ENCODE measurements at places on chromosomes 7 and 10.
A peak's percentile ranks its signal among the peaks of the same experiment; 100 is the strongest.

GRCh38 chr7:134729895-134730294, 49.5 kb upstream of the CALD1 start:
- DNase-seq = no peak

DNA sequence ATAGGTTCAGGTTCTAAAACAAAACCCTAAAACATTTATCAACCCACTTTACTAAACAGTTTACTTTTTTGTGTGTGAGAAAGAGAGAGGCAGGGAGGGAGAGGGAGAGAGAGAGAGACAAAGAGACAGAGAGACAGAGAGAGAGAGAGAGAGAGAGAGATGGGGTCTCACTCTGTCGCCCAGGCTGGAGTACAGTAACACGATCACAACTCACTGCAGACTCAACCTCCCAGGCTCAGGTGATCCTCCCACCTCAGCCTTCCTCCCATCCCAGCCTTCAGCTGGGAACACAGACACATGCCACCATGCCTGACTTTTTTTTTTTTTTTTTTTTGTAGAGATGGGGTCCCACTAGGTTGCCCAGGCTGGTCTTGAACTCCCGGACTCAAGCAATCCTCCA, 52.9 kb downstream of the PARD3 start:
- DNase-seq = no peak

GRCh38 chr10:98748298-98748697, 301.6 kb upstream of the HPS1 start:
- no peak for DNase-seq

GRCh38 chr10:62327885-62328284, 46.3 kb upstream of the ZNF365 start:
- no peak for DNase-seq

DNA sequence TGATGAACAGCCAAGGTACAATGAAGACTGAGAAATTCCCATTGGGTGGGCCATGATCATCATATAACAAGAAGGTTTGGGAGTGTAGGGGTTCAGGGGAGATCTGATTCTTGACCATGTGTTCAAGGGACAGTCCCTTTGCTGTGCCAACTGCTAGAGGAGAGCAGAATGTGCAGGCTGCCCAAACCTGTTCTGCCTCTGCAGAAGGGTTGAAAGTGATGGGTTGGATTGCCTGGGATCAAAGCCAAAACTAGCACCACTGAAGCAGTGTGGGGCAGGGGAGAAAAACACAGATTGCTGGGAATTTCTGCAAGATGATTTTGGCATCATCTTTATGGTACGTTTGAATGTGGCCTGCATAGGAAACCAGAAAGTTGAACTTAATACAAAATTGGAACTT, 303.9 kb downstream of the OTUD1 start:
- no peak for DNase-seq

DNA sequence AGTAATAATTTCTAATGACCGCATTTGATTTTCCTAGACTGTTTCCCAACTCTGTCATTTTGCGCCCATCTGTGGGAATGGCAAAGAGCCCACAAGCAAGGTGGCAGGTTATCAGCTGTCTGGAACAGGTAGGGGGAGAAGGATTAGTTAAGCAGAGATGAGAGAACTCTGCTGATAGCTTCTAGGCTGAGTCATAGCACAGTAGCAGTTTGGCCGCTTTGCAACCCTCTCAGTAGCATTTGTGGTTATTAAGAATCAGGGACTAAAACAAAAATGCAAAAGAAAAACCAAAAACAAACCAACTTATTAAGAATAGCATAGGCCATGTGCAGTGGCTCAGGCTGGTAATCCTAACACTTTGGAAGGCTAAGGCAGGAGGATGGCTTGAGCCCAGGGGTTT, 602.7 kb upstream of the SORCS1 start:
- DNase-seq = no peak

- DNase-seq = no peak
Measured at GRCh38 chr10:28120043-28120749, 121.3 kb upstream of the ODAD2 start.

DNA sequence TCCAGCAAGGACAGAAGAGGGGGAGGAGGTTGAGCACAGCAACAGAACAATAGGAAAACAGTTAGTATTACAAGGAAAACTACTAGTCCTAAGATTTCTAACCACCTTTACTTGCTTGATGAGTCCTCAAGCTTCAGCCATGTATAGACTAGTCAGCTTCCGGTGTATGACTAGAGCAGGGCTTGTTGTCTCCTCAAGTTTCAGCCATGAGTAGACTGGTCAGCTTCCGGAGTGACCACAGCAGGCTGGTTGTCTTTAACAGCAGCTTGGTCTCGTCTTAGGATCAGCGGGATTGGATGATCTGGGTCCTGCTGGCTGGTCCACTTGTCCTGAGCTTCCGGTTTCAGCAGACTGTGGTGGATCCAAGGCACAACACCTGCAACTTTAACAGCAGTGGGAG, 10.6 kb upstream of the ZNF239 start:
- DNase-seq = no peak

GRCh38 chr7:6168477-6168868, 104.0 kb downstream of the CYTH3 start:
- DNase-seq = no peak

DNA sequence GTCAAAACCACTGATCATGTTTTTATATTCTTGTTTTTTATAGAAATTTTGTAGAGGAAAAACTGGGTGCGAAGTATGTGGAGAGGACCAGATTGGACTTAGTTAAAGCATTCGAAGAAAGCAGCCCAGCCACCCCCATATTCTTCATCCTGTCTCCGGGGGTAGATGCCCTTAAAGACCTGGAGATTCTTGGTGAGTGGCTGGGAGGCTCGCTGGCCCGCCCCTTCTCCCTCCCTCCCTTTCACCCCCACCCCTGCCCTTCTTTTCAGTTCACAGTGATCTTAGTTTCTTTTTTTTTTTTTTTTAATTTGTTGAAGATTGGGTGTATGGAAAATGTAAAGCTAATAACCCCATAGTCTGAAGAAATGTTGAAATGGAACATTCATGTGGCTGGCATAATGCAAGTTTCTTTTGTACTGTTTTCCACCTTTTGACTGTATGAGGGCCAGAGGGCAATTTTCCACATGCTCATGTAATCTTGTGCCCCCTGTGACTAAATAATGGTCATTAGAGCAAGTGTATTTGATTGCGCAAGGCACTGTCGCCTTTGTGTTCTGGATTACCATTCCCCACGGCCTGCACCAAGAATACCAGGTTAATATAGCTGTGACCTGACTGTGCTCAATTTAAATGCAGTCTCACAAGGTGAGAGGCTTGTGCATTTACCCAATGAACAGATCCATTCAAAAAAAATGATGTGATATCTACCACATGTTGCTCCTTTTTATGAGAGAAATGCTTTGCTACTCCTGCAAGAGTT, 77.7 kb downstream of the CDCA7L start:
- DNase-seq = no peak

DNA sequence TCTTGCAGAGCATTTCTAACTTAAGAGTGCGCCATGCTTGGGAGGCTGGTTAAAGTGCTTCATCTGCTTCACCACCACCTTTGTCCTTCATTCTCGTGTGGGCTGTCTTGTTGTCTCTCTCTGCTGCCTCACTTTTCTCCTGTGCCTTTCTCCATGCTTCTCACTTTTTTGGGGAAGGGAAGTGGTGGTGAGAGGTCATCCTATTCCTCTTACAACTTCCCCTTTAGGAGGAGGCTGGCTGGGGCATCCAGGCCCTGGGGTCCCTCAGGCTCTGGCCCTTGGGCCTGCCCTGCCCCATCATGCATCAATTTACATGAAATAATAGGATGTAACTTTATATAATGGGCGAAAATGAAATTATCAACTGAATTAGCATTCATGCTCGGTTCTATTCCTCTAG, 39.9 kb upstream of the PIP4K2A start:
- DNase-seq = no peak

- DNase-seq = no peak
Measured at GRCh38 chr10:132908621-132909295, 33.6 kb downstream of the CFAP46 start.

DNA sequence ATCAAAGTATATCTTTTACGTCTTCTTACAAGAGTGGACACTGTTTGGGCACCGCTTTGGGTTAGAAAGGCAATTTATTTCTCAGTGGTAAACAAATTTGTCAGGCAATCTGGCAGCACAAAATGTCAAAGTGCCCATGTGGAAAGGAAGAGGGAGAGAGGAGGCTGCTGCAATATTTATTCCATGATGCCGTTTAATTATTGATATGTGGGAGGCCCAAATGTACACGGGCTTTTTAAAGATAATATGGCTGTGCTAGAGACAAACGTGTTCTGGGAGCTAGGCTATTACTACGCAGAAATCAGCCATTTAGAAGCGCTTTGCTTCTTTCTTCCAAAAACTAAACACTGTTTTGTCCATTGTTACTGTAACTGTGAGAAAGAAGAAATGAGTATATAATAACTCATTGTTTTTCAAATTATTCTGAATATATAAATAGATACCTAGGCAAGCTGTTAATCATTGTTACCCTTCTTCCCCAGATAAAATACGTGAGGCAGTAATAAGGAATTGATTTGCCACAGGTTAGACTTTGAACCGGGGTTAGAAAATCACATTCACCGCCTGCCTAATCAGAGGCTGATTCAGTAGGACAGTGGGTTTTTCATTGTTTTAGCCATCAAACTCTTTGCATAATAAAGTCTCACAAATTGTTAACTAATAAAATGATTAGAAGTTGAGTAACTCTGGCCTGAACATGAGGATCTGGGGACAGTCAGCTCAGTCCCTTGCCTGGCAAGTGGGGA, 116.5 kb upstream of the FRMD4A start:
- DNase-seq = no peak

DNA sequence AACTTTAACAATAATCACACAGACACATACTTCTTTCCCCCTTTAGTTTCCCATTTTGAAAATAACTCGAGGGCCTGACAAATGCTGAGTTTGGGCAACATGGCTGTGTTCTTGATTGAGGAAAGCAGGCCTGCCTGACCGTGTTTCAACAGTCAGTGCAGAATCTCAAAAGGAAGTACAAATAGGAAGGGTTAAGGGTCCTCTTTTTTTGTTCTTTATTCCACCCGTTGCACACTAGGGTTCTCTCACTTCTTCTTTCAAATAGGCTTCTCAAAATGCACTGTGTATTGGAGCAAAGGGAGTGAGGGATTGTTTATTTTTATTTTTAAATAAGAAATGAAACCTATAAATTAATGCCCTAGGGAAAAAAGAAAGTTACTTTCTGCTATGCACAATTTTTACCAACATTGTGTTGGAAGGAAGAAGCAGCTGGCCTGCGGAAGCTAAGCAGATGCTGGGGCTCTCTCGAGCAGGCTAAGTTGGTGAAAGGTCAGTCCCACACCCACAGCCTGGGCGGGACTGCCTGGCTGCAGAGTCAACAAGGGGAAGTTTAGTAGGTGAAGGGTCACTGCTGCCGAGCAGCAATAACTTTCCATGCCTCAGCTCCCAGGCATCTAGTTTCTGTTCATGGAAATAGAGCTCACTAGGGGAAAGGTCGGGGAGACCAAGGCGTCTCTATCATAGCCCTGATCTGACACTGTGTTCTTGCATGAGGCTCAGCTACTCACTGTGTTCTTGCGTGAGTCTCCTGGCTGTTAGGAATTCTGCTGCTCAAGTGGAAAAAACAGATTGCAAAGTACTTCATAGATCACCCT, 12.2 kb upstream of the PDK4 start:
- DNase-seq = peak; percentile 95

DNA sequence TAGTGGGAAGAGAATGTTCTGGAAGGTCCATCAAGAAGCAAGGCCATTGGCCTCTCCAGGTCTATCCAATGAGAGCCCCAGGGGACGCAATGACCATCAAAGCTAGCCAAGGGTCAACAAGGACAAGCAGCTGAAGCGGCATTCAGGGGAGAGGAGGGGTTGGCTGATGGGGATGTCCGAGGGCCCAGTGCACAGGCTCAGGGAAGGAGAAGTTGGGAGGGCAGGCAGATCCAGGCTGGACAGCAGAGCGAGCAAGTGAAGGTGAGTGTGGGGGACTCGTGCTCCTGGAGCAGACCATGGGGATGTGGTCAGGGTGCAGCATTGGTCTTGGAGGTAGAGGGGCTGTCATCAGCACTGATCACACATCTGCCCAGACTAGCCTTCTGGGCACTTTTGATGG, 275.4 kb upstream of the TCERG1L start:
- DNase-seq = no peak

DNA sequence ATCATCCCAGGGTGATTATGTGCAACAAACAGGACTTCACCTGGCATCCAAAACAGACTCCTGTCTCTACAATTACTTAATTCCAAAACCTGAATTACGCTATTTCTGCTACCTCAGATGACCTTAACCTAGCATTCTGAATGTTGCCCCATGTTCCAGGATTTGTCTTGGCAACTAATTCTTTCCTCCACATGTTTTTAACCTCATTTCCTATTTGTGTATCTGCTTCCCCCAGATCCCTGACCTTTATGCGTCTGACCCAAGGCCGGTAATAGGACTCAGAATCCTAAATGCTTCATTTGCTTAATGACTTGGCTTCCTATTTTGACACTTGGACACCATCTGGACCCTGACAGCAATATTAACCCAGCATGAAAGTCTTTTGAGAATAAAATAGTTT, 8.7 kb upstream of the ING3 start:
- DNase-seq = no peak

DNA sequence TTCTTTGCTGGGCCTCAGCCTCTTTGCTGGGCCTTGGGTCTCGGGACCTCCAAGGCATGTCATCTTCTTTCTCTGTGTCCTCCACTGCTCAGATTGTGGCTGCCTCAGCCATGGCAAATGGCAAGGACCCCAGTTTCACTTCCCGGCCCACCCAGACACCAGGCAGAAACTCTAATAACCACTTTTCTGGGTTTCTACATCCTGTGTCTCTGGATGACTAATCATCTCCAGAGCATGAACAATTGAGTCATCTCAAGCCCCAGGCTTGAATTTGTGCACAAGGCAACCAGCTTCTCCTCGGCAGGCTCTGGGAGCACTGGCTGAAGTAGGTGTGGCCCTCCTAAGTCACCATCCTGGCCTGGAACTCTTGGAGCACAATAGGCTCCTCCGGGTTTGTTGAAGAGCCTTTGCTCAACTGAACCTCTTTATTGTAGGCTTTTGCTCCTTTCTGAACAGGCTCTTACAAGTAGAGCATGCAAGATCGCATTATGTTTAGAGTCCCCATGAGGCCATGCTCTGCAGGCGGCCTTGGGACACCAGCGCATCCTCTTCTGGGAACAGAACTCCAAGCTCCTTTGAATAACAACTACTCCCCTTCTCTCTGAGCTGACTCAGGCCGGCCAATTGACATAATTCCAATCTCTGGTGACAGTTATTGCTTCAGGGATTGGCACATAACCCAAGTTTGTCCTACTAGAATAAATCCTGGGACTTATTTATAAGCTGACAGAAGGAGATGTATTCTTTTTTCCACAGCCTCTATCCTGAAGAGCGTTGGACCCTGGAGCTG, 218.1 kb downstream of the WDR11 start:
- no peak for DNase-seq

DNA sequence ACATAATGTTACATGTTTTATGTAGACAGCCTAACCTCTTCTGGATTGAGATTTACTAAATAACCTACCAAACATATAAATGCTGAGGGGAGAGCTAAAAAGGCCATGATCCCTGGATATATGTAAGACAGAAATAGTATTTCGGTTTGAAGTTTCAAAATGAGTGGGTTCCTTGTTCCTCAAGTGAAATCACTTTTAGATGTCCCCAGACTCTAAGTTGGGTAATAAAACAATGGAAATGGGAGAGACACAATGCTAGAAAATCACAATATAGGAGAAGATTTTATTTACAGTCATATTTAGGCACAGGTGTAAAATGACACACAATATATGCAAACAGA, 56.5 kb downstream of the SHTN1 start:
- no peak for DNase-seq

GRCh38 chr10:71006506-71006905, 118.1 kb upstream of the PCBD1 start:
- no peak for DNase-seq
